Activated CD4-positive, alpha-beta T cell treated with anti-CD3 and anti-CD28 coated beads, Interleukin-2, Interleukin-4, amounts not matched to agents 100 ng/mL and 50 ng/mL, durations not matched to agents 16 hours and 8 hours (primary cell): ENCODE measurements at places on chromosomes 2 and 18.

- DNase-seq = no peak
These were observed 46.4 kb upstream of the GALNT3 start for GRCh38 chr2:165840333-165840958.

DNA sequence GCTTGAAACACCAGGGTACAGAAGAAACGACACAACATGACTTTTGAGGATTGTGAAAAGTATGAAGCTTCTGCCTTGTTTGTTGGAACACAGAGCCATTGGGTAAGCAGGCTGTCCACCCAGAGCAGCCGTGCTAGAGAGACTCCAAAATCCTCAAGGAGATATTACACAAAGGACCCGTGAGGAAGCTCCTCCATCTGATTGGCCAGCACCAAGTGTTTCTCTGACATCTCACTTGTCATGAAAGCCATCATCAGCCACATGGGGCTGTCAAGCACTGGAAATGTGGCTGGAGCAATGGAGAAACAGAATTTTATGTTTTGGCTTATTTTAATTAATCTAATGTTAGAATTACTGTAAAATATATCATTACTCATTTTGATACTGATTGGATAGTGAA, 29.8 kb upstream of the LDAH start:
- no peak for DNase-seq

- DNase-seq = no peak
These were observed 68.8 kb downstream of the VPS54 start for GRCh38 chr2:63950414-63950813.

GRCh38 chr2:12717191-12718014, 667 bp downstream of the TRIB2 start:
- DNase-seq = no peak

- DNase-seq = no peak
These were observed 312.8 kb upstream of the FANCL start for GRCh38 chr2:58553937-58554336.

GRCh38 chr2:263774-264492, at the start of gene SH3YL1:
TSS of gene SH3YL1 (minus strand) at chr2:264032. CDS start at chr2:263984, 48 bp downstream.
- no peak for DNase-seq

DNA sequence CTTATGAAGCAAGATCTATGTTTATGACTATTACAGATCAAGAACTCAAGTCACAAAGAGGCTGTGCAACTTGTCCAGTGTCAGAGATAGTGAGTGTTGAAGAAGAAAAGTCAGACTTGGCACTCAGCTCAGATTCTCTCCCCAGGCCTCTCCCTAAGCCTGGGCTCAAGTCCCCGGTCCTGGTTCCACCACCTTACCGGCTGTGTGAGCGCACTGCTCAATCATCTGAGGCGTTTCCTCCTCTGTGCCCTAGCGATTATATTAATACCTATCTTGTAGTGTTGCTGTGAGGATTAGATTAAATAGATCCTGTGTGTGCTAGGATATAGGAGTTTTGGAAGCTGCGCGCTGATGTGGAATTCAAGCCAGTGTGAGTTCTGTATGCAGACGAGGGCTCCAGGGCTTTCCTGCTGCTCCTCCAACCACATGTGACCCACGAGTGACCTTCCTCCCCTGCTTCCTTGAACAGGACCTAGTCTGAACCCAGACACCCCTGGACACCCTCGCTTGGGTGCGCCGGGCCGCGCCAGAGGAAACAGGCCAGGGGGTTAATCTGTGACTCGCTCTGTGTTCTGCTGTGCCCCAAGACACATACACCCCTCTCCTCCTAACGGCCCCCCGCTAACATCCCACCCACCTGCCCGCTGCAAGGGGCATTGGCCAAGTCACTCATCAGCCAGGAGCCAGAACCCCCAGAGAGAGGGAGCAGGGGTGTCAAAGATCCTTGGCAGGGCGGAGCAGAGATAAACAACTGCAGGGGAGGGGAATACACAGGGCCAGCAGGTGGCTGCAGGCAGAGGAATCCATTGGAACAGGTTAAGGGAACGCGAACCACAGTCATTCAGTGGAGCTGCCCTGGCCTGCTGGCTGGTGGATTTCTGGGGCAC, 38.3 kb downstream of the TNS1 start:
- DNase-seq = no peak
